ENCODE measurements at places on chromosomes 2 and 18.

- no peak for DNase-seq
These were observed 105.0 kb downstream of the CELF4 start for GRCh38 chr18:37460604-37461003.

- no peak for DNase-seq
These were observed 46.3 kb downstream of the ANKRD12 start for GRCh38 chr18:9182852-9183399.

- DNase-seq, result no peak
These were observed 191.4 kb downstream of the ZNF407 start for GRCh38 chr18:74789078-74789477.

DNA sequence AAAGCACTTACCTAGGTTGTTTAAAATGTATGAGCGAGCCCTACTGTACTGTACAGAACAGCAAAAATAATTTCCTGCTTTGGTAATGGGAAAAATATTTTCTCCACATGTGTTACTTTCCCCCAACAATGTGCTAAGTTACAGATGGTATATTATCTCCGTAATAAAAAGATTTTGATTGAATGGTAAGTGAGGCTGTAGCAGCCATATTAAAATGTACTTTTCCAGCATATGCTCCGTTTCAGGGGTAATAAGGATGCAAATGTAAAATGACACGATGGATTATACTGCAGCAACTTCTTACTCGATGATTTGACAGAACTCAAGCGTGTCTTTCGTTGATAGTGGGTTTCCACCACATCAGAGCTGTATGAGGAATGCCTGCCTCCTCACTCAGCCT lies 50.5 kb downstream of the OSBPL6 start:
- DNase-seq, result no peak

- no peak for DNase-seq
These were observed 89.1 kb downstream of the CAMKMT start for GRCh38 chr2:44450806-44451205.

DNA sequence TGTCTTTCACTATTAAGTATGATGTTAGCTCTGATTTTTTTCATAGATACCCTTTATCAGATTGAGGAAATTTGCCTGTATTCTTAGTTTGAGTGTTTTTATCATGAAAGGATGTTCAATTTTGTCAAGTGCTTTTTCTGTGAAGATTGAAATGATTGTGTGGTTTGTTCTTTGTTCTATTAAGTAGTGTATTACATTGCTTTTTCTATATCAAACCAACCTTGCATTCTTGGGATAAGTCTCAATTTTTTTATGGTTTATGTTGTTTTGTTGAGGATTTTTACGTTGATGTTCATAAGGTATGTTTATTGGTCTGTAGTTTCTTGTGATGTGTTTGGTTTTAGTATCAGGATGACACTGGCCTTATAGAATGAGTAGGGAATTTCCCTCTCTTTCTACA lies 19.1 kb downstream of the PDK1 start:
- DNase-seq, result no peak

GRCh38 chr2:176583607-176584006 lies 314.4 kb downstream of the MTX2 start:
- DNase-seq, result no peak

DNA sequence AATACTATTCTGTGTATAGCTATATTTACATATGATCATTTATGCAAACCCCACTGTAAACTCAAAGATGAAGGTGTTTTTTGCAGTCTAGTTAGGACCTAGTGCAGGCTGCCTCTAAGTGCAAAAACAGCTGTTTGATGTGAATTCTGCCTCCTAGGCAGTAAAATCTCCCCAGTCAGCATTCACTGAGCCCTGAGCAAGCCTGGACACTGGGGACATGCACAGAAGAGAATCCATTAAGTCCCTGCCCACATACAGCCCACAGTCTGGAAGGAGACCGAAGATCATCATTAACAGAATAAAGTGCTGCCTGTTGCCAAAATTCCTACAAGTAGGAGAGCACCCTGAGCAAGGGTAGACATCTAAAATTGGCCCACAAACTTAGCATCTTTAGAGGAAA lies 14.4 kb upstream of the BIN1 start:
- no peak for DNase-seq

DNA sequence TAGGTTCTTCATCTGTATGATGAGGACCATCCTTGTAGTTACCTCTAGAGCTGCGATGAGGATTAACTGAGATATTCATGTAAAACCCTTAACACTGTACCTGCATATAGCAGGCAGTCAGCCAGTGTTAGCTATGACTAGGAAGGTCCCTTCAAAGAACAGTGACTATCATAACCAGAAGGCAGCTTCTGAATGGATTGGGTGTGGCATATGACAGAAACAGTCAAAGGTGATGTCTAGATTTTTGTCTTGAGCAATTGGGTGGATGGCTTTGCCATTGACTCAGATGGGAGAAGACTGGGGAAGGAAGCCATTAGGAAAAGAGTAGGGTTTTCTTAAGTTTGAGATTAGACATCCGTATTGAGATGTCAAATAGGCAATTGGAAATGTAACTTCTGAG lies 15.7 kb downstream of the XDH start:
- no peak for DNase-seq

DNA sequence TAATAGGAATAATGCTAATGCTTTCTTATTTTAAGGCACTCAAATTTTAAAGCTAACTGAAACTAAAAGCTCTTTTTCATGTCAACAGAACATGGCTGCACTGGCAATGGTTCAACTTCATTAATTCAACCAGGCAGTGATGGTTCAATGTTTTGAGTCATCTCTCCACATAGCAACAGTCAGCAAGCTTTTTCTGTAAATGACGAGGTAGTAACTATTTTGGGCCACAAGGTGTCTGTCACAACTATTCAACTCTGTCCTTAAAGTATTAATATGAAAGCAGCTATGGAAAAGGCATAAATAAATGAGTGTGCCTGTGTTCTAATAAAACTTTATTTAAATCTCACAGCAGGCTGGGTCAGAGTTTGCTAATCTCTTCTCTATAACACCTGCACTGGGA lies 1425.6 kb upstream of the PIK3C3 start:
- no peak for DNase-seq

GRCh38 chr2:180143633-180144337 lies 136.7 kb upstream of the CWC22 start:
- no peak for DNase-seq

DNA sequence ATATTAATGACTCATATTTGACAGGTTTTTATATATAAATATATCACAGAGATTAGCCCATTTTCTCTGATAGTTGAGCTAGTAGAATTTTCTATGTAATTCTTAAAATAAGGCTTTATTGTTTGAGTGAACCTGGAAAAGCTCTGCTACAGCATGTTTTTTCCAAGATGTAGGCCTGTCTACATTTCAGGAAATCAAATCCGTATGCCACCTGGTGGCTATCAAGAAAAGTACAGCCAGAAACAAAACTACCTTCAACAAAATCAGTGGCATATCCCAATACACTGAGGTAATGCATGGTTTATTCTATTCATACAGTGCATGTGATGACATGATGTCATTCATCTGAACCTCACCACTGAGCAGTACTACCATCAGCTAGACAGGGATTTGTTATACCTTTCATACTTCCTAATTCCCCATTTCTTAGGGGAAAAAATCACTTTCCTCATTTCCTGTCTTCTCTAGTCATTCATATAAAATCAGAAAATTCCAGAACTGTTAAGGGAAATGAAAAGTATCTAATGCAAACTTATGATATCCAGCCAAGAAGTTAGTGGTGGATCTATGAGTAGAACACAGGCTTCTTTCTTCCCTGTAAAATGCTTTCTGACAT lies 310.4 kb upstream of the SYT4 start:
- no peak for DNase-seq

DNA sequence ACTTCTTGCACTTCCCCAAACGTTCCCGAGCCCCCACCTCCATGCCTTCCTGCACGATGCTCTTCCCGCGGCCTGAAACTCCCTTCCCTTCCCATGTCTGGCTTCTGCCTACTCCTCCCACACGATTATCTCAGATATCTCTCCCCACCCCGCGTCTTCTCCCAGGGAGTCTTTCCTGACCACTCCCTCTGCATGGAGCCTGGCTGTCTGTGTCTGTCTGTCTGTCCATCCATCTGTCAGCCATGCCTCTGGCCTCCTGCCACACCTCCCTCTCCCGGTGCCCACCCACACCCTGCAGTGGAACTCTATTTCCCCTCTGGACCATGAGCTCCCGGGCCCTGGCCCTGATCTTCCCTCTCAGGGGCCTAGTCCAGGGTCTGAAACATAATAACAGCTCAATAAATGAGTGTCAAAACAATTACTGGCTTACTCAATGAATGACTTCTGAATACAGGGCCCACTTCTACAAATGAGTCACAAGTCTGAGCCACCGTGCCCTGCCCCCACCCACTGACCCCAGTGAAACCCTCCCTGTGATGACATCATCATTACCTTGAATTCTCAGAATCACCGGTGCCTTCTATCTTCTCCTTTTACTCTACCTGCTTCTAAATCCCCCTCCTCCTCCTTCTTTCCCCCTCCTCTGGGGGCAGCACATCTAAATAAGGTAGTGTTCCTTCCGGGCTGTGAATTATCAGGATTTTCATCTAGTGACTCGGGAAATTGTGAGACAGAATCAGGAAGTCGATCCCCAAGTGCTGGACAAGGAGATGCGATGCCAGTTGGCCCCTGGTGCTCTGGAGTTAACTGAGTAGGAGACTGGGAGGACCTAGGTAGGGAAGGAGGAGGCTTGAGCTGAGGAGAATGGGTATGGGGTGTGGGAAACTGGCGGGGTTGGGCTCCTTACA lies 46.1 kb upstream of the PLB1 start:
- peak; percentile 57 for DNase-seq

DNA sequence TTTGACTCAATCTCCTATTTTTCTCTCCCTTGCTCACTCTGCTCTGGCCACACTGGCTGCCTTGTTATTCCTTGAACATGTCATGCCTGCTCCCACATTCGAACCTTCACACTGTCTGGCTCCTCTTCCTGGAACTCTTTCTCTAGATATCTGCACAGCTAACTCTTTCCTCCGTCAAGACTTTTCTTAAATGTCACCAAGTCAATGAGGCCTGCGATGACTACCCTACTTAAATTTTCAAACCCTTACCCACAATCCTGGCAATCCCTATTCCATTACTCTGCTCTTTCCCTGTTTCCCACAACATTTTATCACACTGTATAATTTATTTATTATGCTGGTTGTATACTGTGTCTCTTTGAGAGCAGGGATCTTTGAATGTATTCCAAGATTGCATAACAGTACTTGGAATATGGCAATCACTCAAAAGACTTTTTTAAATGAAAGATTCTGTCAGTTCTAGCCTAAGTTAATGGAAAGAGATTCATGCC lies 206.2 kb downstream of the SRBD1 start:
- DNase-seq, result no peak

DNA sequence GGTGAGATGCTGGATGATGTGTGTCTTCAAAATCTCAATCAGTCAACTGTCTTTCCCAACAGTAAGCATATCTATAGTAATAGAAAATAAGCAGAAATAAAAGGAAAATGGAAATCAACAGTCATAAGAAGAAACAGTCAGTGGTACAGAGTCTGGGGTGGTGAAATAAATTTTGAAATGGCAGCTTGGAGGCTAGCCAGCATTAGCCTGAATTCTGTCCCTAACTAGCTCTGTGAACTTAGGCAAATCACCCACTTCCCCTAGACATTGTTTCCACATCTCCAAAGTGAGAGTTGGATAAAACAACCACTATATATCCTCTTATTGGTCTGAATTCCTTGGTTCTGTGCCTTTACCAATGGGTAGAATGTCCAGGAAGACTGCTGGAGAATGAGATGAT lies 189.7 kb upstream of the REV1 start:
- DNase-seq, result no peak

DNA sequence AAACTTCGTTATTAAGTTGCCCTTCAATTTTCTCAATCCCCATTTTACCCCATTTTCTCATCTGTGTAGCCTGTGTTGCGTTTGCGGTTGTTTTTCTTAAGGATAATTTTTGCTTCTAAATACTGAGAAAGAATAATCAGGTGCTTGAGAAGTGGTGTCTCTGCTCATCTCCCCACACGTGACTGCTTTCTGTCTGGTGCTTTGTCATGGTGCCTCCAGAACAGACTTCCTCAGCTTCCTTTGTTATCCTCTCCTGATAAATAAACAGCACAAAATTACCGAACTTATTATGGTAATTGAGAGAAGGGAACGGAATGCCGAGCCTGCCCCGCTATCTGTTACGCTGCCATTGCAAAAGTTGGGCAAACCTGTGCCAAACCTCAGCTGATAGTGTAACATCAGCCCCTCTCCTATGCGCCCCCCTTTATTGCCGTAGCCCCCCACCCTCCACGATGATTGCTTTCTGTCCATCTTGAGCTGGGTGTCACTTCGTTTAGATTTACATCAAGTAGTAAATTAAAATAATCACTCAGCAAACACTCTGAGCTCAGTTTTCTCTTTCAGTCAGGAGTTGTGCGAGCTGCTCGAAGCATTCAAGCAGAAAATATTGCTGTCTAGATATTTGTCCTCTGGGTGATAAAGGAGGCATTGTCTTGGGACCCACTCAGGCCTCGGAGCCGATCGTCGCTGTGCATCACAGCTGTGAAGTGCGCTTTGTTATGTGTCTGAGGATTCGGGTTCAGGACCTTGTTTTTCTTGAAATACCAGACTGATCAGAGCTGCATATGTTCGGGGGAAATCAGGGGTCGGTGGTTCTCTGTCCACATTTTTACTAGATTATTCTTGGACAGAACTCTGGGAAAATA lies 1008.5 kb upstream of the FANCL start:
- no peak for DNase-seq

All from CD4-positive, alpha-beta T cell treated with Interleukin-6 for 4 hours (primary cell).